ENCODE measurements at places on chromosomes 16 and 17. TPM values are rescaled to one million over a fixed set of nuclear protein-coding genes. Genes with fewer than 3 reads are reported as not detected.

Gene CCL1
- not detected for total RNA-seq

Gene PARD6A
- total RNA-seq, result 3.4 TPM

Gene TMEM92
- total RNA-seq, result 1.4 TPM

Gene FAM83G
- 17.8 TPM for total RNA-seq

Gene C1QL1
- total RNA-seq, result 0.84 TPM

Gene CD7
- total RNA-seq, result 0.32 TPM

Gene QRICH2
- 0.23 TPM for total RNA-seq

Gene ZDHHC1
- total RNA-seq, result 9.9 TPM

Gene CHTF18
- total RNA-seq, result 12.1 TPM

Gene CDRT15
- total RNA-seq, result not detected

Gene RASL10B
- 2.3 TPM for total RNA-seq

Gene ZNF263
- 59.5 TPM for total RNA-seq

Gene NT5M
- 12.5 TPM for total RNA-seq

Gene HOXB1
- not detected for total RNA-seq

Gene TBC1D3C
- total RNA-seq, result not detected

Gene CNTD1
- total RNA-seq, result 0.17 TPM

Gene NKD1
- total RNA-seq, result 0.12 TPM

Gene ZNF750
- total RNA-seq, result not detected

Gene CDC6
- total RNA-seq, result 17.6 TPM

All from NCI-H460 (cell line).